ENCODE measurements at places on chromosomes 1 and 21. TPM values are rescaled to one million over a fixed set of nuclear protein-coding genes. Genes with fewer than 3 reads are reported as not detected.

GRCh38 chr1:240618946-240619345 lies 7.0 kb upstream of the GREM2 start:
- no peak for DNase-seq

The WNT3A gene
- 0.21 TPM for total RNA-seq

The IVL gene
- total RNA-seq = 19.3 TPM

DNA sequence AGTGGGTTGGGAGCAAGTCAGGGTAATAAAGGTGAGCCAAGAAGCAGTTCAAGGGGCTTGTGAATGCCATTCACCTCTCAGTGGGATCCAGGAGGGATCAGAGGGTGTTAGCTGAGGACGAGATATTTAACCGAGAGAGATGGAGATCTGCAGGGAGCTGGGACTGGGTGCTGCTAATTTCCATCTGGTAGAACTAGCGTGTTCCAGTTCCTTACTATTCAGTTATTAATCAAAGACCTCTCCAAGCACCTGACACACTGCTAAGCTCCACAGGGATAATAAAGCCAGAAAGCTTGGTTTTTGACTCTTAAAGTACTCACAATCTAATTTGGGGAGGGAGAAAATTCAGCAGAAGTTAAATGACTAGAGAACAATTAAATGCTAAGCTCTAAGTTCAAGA lies 57.7 kb downstream of the ALG14 start:
- no peak for DNase-seq

DNA sequence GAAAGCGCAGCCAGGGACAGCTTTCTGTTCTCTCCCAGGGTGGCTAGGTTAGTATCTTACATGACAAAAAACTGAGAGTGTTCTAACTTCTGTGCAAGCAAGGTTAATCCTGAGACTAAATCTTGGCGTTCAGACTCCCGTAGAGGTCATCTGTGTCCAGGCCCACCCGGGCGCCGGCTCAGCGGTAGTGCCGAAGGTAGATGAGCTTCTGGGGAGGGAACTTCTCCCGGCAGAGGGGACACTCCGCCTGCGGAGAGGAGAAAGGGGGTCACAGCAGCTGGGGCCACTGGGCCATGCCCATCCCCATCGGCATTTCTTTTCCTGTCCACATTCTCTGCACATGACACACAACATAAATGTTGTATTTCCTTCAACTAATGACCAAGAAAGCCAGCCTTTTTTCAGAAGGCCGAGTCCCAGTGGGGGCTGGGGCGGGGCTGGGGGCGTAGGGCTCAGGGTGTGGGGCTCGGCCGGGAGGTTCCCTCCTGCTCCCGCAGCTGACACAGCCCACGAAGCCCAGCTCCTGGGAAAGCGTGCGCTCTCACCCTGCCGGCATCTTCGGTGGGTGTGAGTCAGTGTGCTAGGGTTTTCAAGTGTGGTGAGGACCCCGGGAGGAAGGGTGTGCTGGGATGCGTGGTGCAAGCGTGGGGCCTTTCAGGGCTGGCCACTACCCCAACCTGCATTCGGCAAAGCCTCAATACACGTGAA lies 6.6 kb downstream of the PEX10 start:
- DNase-seq = no peak

DNA sequence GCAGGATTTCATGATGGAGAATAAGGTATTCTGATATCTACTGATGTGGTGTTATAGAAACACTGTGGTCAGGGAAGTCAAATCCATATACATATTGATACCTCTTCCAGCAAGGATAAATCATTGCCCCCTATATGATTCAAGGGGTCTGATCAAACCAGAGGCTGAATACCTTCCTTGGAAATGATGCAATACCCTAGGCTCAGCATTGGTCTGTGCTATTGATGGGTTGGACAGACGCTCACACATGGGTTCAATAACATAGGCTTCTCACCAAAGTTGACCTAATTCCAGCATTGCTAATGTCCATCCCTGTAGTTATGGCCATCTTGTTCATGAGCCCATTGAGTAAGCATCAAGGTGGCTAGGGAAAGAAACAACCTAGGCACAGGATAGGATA lies 257.0 kb upstream of the USP24 start:
- DNase-seq = no peak

GRCh38 chr21:17476006-17476405 lies 36.8 kb upstream of the CXADR start:
- DNase-seq = no peak

- no peak for DNase-seq
Measured at GRCh38 chr1:57447551-57447950, 23.7 kb upstream of the DAB1 start.

GRCh38 chr1:185566995-185567394 lies 167.2 kb upstream of the HMCN1 start:
- no peak for DNase-seq

- DNase-seq = no peak
Measured at GRCh38 chr1:104018922-104019674, 269.4 kb downstream of the AMY1C start.

DNA sequence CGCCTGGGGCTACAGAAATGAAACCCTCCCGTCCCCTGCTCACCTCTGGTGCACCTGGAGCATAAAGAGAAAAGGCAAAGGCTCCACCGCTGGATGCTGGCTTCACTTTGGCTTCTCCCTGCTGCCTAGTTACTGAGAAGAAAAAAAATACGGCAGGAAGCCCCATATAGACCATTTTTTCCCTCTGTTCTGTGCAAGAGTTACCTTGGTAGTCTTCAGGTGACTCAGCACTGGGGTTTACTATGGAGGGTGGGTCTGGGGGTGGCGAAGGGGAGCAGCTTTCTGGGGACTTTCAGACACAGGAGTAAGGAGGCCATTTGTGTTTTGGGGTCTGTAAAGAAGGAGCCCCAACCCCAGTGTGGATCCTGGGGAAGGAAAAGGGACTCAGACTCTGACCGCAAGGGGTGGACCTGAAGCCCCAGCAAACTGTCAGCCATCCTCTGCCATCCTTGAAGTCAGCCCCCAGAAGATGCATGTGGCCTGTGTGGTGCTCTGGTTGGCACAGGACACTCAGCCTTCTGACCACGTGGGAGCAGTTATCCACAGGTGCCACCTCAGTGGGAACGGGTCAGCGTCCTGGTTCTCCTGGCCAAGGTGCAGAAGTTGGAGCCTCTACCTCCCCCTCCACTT lies 25.9 kb upstream of the EPS8L3 start:
- DNase-seq = peak; percentile 34

- DNase-seq = no peak
Measured at GRCh38 chr21:45487891-45488600, 54.2 kb downstream of the SLC19A1 start.

DNA sequence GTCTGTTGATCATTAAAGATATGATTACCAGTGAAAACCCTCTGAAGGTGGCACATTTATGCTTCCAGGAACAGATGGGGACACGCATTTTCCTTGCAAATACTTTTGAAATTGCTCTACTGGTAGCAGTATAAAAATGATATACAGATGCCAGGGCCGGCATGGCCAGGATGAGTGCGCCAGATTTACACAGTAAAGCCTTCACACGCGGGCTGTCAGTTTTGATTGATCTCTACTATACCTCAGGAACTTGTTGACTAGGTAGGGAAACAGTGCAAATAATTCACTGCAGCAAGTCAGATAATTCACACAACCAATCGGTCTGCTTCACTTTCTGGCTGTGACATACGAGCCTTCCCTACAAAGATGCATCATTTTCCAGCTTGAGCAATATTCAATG lies 123.2 kb upstream of the BARHL2 start:
- DNase-seq = no peak

- DNase-seq = no peak
Measured at GRCh38 chr1:37919277-37919676, 27.6 kb downstream of the INPP5B start.

DNA sequence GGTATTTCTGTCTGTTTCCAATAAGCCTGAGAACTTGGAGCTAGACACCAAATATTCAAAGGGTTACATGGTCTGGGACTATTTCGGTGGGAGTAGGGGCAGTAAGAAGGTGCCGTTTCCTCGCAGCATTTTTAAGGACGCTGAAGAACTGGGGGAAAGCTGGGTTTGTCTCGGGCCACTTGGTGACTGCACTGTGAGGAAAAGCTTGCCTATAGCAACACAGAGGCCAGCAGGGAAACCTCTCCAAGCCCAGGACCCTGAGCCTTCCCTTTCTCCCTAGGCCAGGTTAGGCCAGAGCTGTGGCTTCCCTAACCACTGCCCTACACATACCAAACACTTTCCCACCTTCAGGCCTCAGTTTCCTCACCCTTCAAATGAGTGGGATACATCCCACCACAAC lies 3.3 kb downstream of the GLIS1 start:
- DNase-seq = no peak

GRCh38 chr1:8590721-8591351 lies 226.6 kb downstream of the RERE start:
- DNase-seq = no peak

The TSTD1 gene
- total RNA-seq = 40.8 TPM

DNA sequence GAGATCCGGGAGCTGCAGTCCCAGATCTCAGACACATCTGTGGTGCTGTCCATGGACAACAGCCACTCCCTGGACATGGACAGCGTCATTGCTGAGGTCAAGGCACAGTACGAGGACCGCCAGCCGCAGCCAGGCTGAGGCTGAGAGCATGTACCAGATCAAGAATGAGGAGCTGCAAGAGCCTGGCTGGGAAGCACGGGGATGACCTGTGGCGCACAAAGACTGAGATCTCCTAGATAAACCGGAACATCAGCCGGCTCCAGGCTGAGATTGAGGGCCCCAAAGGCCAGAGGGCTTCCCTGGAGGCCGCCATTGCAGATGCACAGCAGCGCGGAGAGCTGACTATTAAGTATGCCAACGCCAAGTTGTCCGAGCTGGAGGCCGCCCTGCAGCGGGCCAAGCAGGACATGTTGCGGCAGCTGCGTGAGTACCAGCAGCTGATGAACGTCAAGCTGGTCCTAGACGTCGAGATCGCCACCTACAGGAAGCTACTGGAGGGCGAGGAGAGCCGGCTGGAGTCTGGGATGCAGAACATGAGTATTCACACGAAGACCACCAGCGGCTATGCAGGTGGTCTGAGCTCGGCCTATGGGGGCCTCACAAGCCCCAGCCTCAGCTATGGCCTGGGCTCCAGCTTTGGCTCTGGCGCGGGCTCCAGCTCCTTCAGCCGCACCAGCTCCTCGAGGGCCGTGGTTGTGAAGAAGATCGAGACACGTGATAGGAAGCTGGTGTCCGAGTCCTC lies 25.5 kb downstream of the ETV3L start:
- DNase-seq = no peak

DNA sequence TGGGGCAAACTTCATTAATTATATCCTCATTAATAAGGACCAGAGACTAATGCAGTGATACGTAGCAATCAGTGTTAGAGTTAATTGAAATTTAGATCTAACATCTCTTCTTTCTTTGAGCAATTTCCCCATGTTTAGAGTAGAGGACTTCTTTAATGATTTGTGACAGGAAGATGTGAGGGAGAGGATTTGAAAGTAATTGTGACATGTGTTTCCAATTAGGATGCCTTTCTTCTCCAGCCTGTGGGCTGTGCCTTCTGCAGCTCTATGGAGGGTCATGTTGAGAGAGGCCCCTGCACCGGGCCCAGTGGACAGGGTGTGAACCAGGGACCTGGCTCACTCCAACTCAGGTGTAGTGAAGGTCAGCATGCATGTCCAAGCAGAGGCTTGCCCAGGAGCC lies 103.0 kb downstream of the GREM2 start:
- no peak for DNase-seq

DNA sequence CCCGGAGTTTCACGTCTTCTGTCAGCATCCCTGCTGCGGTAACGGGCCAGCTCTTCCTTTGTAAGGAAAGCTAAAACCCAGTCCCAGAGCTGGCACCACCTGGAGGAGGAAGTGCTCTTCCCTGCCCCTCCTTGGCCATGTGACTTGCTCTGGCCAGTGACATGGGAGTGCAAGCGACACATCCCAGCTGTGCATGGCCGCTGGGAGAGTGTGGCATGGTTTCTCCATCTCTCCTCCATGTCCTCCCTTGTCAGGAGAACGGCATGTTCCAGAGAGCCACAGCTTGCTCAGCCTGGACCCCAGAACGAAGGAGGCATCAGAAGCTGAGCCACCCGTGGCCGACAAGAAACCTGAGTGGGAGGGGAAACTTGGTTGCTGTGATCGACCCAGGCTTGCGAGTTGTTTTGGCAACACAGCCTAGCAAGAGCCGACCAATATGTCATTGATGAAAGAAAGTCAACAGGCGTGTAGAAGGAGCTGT lies 2.7 kb upstream of the PRXL2B start:
- DNase-seq = no peak

The C1orf94 gene
- not detected for total RNA-seq

DNA sequence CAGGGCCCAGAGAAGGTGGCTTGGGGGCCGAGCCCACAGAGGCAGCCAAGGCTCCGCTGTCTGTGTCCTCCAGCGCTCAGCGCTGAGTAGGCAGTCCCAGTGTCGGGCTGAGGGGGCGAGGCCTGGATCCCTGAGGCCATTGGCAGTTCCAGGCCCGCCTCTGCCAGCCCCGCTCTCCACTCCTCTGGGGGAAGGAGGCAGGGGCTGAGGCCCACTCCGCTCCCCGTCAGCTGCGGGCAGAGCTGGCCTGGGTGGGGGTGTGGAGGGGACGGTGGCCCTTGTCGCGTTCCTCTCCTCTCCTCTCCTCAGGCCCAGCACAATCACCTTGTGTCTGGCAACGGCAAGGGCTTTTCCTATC lies 132.8 kb downstream of the CASZ1 start:
- DNase-seq = no peak

GRCh38 chr1:14495381-14495780 lies 103.1 kb upstream of the KAZN start:
- DNase-seq = no peak
